Lung microvascular endothelial cell (primary cell): ENCODE measurements at places on chromosomes 13 and 19. TPM values are rescaled to one million over a fixed set of nuclear protein-coding genes. Genes with fewer than 3 reads are reported as not detected.

DNA sequence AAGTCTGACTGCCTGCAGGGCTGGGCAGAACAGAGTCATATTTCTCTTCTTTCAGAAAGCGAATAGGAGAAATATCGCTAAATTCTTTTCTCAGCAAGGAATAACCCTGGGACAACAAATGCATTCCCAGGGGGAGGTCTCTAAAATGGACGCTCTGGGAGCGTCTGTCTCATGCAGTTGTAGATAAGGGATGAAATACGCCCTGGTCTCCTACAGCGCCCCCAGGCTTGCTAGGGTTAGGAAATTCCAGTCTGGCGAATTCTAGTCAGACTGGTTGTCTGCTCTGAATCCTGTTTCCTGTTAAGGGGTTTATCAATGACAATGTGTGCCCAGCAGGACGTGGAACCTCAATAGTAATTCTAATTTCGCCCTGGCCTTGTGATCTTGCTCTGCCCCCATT lies 1214.1 kb downstream of the DIAPH3 start:
- DNase-seq, result no peak

DNA sequence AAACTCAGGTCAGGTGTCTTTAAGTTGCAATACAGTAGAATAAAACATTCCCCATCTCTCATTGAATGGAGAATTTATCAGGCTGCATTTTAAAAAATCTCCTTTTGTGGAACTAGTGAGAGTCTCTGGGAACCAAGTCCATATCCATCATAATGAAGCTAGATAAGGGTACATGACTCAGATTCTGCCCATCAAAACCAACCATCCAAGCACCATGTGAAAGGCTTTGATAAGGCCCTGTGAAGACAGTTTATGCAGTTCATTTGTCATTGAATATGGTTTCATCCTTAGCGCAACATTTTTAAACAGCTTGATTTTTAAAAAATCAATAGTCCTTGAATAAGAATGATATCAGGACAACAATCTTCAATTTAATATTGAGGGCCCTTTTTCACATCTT lies 56.3 kb upstream of the DIAPH3 start:
- no peak for DNase-seq

DNA sequence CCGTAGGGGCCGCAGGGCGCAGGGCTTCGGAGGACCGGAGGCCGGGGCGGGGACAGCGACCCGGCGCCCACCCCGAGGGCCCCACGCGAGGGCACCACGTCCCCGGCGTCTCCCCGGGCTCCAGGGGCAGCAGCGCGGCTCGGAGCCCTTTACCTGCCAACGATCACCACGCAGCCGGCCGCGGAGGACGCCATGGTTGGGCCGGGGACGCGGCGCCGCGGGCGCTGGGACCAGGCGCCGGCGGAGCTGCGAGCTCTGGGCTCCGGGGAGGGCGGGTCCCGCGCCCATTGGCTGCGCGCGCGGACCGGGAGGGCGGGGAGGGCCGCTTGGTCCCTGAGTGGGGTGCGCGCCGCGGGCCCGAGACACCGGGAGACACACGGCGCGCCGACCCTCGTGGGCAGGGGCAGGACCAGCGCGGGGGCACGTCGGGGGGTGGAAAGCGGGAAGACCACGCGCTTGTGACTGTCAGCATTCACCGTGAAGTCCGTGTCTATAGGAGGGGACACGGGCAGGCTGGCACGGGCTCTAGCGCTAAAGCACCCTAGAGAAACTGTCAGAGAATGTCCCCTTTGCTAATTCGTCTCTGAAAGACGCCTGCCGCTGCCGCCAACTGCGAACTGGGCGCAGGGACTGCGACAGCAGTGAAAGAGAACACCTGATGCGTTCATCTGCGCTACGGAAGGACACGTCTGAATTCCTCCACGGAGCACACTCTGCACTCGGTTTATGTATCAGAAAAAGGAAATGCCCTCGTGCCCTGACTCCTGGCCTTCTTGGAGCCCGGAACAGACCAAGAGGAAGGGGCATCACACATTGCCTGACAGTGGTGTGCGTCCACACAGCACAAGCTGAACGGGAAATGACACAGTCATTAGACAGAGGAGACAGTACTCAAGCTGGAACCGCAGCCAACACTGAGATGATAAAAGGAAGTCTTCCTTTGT lies at the start of gene CRYL1:
TSS of gene CRYL1 (minus strand) at position 257 of the 944 bp plus-strand sequence. CDS start at position 194, 63 bp downstream.
- peak; percentile 93 for DNase-seq

DNA sequence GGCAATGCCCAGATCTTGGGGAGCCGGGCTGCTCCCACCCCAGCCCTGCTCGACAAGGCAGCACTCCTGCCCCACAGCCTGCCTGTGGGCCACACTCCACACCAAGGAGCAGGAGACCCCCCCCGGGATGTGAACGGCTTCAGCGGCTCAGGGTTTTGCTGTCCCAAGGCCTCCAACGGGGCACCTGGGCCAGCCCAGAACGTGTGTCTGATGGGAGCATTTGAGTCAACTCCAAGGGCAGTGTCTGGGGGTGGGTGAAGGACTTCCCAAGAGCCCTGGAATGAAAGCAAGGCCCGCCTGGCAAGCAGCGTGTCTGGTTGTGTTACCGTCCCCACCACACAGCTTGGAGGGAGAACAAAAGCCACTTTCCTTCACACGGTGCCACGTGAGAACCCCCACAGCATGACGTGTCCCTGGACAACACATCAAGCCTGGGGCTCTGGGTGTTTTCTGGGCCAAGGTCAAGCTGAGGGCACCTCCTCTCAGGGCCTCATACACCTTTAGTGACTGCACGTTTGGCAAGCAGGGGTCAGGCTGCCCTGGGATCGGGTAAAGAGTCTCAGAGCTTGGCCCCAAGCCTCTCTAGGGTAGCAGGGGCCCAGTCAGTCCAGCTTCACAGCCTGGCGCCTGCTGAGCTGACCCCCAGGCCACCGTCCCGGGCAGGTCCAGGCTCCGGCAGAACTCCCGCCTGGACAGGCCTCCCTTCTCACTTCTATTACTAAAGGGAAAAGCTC lies 6.0 kb downstream of the C13orf46 start:
- no peak for DNase-seq

PRRG2 gene
- 4.6 and 12.5 TPM in 2 replicates for total RNA-seq

- DNase-seq, result peak; percentile 50
Measured at GRCh38 chr13:110137680-110138009, 169.3 kb downstream of the COL4A1 start.

DNA sequence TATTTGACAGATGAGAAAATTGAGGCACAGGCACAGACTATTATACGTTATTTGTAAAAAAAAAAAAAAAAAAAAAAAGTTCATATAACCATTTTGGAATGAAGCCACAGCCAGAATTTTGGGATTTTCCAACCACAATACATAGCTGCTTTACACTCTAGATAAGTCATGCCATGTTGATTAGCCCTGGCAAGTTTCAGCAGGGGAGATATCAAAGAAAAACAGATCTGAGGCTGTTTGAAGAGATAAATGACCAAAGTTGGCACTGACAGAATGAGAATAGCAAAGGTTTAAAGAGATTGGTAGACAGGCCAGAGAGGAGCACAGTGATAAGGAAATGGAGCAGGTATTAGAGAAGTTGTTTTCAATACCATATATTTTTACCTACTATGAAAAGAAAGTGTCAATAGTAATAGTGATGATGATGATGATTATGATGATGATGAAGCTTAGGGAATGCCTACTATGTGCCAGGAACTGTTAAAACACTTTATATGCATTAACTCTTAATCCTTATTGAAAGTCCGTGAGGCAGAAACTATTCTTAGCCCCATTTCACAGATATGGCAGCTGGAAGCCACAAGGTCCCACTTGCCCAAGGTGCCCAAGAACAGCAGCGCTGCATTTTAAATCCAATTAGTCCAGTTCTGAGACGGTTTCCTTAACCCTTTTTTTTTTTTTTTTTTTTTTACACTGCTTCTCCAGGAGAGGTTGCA lies 105.5 kb downstream of the MBNL2 start:
- peak; percentile 81 for DNase-seq

DNAAF3 gene
- 0.22 and 0.40 TPM in 2 replicates for total RNA-seq

ADGRE1 gene
- total RNA-seq, result not detected in 2 replicates

DNA sequence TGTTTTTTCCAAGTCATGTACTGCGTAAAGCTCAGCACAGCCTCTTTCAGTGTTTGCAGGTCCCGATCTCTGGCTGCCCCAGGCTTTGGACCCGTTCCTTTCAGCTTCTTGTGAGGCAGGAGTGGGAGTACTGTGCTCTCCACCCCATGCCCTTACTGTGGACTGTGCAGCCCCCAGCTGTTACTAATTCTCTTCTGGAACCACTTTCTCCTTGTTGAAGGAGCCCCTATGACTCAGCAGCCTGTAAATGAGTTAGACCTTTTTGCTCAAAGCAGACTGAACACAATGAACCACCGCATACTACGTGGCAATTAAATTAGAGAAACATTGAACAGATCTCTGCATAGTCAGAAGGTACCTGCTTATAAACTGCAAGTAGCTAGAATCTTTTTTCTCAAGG lies 39.0 kb downstream of the SERTM1 start:
- DNase-seq, result no peak

DNA sequence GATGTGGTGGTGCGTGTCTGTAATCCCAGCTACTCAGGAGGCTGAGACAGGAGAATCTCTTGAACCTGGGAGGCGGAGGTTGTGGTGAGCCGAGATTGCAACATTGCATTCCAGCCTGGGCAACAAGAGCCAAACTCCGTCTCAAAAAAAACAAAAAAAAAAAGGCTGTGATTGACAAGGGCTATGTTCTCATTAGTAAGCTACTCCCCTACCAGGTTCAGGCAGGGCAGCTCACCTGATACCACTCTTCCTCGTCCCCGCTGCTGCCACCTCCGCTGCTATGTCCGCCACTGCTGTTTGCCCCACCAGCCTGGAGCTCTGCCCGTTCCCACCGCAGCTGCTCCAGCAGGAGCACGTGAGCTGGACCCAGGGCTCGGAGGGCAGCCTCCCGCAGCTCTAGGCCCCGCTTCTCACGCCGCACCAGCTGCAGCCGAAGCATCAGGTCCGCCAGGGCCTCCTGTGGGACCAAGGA lies 9.4 kb downstream of the USHBP1 start:
- no peak for DNase-seq

ZNF91 gene
- 6.5 and 11.1 TPM in 2 replicates for total RNA-seq

PLPPR3 gene
- total RNA-seq, result under 0.01 and 0.44 TPM in 2 replicates

TDRD12 gene
- total RNA-seq, result 0.40 and 1.5 TPM in 2 replicates

ELSPBP1 gene
- total RNA-seq, result not detected in 2 replicates

GRCh38 chr19:30094756-30095140 lies 152.7 kb downstream of the URI1 start:
- DNase-seq, result no peak

DNA sequence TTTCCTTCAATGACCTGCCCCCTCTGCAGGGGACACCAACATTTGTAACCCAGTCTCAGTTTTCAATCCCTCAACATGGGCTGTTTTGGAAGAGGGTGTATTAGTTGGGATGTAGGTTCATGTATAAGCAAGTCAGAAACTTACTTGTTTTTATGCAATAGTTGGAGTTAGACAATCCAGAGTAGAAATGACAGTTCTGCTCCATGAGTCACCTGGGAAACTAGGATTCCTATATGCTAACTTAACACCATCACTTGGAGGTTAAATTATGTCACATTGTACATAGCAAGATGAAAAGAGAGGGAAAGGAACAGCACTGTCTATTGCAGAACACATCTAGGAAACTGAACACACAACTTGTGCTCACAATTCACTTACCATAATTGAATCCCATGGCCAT lies 436.4 kb downstream of the RFC3 start:
- no peak for DNase-seq

DNA sequence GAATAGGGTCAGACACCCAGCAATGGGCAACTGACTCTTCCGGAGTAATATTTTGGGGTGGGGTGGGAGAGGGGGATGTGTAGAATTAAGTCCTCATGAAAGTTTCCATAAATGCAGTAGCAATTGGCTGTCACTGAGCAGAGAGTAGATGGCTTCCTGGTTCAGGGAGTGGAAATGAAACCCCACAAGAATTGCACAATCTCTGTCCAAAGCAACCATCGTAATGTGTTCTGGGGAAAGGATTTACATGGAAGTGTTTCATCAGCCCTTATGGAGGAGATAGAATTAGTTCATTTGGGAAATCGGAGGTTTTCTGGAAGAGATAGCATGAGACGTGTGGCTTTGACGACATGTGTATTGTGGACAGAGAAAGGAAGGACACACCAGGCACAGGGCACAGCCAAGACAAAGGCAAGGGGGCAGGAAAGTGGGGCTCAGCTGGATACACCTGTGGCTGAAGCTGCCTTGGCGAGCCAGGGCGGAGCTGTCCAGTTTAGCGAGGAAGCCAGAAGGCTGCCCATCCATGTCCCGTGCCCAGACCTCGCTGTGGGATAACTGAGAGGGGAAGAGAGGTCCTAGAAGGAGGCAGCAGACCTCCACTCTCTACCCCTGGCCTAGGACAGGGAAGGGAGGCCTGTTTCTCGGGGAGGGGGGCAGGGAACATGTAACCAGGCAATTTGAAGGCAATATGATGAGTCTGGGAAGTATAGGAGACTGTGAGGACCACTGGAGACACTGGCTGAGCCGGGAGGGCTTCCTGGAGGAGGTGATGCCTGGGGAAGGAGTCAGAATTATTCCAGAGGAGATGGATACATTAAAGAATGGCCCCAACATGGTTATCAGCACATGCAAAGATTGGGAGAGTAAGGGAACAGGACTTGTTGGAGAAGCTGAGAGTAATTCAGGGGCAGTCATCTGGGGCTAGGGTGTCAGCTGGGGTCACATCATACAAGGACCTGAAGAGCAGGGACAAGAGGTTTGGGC lies 2.6 kb upstream of the CLEC4G start:
- DNase-seq, result peak; percentile 13

DNA sequence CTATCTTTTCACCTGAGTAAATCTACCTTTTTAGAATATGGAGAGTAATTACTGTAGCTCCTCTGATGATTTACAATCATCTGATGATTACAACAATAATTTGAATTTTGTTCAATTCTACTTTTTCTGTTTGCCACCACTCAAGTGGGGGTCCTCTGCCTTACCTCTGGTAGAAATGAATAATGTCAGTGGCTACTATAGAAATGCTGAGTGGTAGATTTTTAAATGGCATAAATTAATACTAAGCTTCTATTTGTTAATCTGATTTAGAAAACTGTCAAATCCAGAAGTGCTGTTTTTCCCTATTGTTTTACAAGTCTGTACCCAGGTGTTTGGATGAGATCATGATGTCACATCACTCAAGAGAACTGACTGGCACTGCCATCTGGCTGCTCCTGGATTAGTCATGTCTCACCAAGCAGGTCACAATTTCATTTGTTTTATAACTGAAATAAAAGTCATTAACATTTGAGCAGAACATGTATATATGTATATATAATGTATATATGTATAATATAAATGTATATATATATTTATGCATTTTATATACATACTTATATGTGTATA lies 494.8 kb downstream of the TBC1D4 start:
- no peak for DNase-seq

NFKBIB gene
- 7.6 and 11.3 TPM in 2 replicates for total RNA-seq

GRCh38 chr13:97434397-97435201 lies 630 bp downstream of the RAP2A start:
- DNase-seq, result peak; percentile 44

DNA sequence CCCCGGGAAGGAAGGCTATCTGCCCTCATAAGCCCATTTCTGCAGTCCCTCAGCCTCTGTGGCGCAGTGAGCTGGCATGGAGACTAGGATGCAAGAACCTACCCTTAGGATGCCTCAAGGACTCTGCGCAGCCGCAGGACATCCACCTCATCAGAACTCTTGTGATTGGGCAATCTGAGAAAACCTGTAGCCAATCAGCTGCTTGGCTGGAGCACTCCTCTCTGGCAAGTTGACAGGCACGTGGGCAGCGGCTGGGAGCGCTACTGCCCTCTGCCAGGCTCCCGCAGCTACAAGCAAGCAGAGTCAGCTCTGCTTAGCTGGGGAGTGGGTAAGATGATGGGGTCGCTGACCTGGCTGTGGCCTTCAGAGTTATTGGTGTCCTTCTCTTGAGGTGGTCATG lies 1.5 kb upstream of the ECSIT start:
- peak; percentile 87 for DNase-seq

- peak; percentile 30 for DNase-seq
Measured at GRCh38 chr13:20363603-20364002, 131.5 kb upstream of the GJB6 start.

GRCh38 chr13:79937771-79938216 lies 403.1 kb downstream of the SPRY2 start:
- peak; percentile 59 for DNase-seq
